ENCODE measurements at places on chromosomes 7 and 10.

DNA sequence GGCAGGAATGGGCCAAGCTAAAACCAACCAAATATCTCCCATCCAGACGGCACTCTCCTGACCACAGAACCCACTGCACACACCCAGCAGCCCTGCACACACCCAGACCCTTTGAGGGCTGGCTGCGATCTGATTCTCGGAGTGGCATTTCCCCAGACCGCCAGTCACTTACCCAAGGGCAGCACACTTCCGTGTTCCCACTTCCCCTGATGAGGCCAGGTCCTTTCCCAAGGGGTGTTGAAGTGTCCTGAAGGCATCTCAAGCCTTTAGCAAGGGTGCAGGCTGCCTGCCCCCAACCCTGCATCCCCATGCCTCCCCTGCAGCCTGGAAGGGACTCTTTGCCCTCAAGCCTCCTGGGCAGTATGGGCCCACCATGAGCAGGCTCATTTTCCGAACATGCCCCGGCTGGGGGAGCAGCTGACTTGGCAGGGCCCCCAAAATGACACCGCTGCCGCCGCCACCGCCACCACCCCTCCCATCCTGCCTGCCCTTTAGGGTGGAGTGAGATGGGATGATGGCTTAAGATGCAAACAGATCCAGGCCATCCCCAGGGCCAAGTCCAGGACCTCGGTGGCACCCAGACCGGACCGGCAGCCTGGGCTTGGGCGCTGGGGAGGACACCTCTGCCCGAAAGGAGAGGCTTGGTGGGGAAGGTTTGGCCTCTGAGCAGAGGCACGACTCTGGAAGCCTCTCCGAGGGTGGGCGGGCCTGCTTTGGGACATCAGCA lies 159.8 kb downstream of the NRF1 start:
- DNase-seq = no peak

- DNase-seq = no peak
Observed at GRCh38 chr10:88992921-88993524, 2.4 kb downstream of the FAS start.

DNA sequence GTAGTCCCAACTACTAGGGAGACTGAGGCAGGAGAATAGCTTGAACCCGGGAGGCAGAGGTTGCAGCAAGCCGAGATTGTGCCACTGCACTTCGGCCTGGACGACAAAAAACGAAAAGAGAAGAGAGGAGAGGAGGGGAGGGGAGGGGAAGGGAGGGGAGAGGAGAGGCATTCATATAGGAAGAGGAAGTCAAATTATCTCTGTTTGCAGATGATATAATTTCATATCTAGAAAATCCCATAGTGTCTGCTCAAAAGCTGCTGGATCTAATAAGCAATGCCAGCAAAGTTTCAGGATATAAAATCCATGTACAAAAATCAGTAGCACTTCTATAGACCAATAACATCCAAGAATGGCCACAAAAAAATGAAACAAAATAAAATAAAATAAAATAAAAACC lies 120.3 kb downstream of the LMBR1 start:
- no peak for DNase-seq

- DNase-seq = no peak
Observed at GRCh38 chr7:102389810-102390209, 6.4 kb upstream of the PRKRIP1 start.

DNA sequence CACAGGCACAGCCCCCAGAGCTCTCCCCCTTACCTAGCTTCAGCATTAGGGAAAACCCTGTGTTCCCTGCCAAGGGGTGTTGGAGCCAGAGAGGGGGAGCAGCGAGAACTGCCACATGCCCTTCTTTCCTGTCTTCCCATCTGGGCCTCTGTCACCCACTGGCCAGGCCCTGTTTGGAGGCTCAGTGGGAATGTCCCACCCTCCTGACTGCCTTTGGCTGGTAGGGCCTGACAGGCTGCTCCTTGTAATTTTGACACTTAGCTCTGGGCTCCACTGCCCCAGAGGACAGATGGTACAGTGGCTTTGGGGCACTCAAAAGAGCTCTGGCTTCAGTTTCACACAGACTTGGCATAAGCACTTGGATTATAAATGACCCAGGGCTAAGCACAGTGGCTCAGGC lies 50.6 kb downstream of the GRID2IP start:
- no peak for DNase-seq

GRCh38 chr7:57415730-57416129 lies 34.2 kb upstream of the ZNF716 start:
- no peak for DNase-seq

DNA sequence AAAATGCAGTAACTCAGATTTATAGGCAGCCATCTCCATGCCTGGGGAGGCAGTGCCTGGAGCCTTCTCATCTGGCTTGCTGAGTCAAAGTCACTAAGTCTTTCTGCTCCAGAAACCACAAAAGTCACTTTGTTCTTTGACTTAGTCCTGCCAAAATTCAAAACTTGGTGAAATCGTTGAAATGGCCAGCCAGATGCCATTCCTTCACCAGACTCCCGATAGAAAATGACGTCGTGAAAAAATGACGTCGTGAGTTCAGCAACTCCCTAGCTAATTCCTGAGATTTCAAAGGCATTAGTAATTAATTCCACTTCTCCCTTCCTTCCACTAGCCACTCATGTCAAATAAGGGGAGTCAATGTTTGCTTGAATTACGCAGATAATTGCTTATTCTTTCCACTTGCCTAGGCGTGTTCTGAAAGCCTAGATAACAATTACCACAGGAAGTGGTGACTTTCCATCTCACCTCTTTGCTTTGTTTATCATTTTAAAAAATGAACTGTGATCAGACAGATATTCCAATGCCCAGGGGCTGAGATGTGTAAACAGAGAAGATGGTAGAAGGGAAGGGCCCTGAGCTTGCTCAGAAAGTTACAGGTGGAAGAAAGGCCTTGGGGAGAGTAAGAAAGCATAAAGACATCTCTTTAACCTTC lies 48.5 kb upstream of the OSBPL3 start:
- peak; percentile 37 for DNase-seq

DNA sequence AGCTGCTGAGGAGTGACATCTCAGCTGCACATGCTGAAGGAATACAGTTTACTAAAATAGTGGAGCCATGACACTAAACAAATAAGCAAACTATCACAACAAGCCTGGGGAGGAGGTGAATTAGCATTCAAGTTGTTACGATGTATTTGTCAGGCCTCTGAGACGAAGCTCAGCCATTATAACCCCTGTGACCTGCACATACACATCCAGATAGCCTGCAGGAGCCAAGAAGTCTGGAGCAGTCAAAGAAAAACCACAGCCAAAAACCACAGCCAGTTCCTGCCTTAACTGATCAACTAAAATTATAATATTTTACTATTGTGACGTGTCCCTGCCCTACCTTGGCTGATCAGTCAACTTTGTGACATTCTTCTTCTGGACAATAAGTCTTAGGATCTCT lies 68.6 kb downstream of the NSUN6 start:
- DNase-seq = no peak

- DNase-seq = no peak
Observed at GRCh38 chr7:66864294-66864693, 56.7 kb upstream of the TMEM248 start.

- DNase-seq = peak; percentile 90
Observed at GRCh38 chr10:91409069-91409868, 875 bp upstream of the HECTD2 start.

DNA sequence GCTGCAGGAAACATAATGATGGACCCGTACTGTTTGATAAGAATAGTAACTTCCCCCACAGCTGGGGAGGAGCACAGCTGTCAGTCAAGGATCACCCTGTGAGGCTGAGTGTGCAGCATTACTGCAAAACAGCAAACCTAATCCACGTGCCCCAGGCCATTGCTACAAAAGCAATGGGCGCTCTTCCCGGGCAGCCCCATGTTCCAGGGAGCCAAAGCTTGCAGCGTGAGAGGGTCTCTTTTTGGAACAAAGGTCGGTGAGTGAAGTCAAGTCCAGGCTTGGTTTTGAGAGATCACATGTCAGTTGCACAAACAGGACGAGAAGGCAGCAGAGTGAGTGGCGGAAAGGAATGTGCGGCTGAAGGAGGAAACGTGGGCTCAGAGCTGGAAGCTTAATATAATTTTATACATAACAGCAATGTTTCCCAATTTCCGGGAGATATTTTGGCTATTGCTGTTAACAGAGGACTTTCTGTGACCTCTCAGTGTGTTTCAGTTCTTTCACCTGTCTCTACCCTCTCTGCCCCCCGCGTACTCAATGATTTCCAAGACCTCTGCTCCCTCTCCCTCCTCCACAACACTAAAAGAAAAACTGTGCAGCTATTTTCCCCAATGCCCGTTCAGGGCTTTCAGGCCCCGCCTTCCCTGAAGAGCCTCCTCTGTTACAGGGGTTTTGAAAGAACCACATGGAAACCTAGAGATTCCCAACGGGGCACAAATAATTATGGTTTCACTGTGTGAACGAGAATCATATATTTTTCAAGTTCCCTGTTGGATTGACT lies 128.9 kb downstream of the MTPAP start:
- peak; percentile 56 for DNase-seq

GRCh38 chr7:91276909-91277308 lies 12.7 kb downstream of the FZD1 start:
- DNase-seq = no peak

DNA sequence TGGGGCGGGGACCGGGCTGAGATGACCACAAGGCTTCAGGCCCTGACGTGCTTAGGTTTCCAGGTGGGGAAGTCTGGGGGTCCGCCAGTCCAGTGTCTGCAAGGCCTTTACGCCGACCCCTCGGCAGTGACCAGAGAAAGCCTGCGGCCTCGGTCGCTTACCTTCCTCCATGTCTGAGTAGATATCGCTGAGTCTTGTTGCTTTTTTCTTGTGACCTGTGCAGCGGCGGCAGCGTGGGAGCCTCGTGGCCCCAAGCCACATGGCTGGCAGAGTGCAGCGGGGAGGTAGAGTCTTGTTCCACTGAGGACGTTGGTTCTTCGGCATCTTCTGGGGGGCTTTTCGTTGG lies 329 bp downstream of the NOLC1 start:
- peak; percentile 40 for DNase-seq

DNA sequence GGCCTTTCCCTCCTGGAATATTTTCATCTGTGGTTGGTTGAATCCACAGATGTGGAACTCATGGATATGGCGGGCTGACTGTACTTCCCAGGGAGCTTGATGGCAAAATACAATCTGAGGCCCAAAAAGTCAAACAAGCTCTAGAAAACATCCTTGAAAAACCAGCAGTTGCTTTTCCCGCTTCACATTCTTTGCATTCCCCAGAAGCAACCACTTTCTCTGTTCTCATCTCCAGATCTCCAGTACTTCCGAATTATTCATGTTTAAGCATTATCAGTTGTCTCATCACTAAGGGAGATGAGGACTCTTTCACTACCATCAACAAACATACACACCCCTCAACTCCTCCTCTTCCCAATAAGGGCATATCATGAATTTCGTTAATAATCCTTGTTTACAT lies 55.3 kb downstream of the KIF5B start:
- DNase-seq = peak; percentile 34

GRCh38 chr10:101331956-101332355 lies 22.0 kb upstream of the BTRC start:
- DNase-seq = no peak

DNA sequence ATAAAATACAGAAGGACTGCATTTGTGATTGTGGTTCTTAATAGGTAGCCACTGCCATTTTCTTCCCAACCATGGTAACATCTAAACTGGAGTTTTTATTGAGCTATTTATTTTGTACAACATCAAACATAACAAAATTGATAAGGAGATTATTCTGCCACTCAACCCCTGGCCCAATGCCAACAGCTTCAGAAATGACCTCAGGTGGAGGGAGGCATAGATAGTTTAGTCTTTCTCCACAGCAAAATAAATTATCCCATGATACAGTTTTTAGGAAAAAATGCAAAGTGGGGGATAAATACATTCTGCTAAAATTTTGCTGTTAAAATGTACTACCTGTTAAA lies 57.6 kb downstream of the LRRTM3 start:
- DNase-seq = no peak

DNA sequence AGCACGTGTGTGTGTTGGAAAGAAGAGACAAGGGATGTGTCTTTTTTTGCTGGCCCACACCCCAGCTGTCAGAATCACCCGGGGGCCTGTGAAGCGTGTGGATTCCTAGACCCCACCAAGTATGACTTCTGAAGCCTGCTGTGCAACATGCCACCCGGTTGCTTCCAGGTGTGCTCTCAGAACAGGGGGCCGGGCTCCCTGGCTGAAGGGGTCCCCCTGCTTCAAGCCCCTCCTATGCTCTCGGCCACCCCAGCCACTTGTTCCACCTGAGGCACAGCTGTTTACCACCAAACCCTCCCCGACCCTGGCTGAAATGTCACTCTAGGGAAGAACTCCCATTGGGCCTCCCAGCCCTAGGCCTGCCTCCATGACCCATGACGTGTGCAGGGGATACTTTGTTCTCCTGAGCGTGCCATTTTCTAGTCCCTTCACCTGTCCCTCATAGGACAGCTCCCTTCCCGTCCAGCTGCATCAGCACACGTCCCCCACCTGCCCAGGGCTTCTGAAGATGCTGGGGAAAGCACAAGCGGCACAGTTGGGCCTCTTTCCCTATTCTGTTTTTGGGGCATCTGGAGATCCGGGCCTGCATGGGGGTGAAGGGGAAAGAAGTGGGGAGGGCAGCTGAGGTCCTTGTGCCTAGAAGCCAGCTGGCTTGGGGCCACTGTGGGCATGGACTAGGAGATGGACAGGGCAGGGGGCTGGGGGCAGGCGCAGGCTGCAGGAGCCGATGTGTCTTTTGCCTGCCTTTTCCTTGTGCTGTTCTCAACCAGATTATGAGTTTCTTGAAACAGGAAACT lies 33.3 kb downstream of the CRHR2 start:
- DNase-seq = no peak

All from A673 (cell line).